ENCODE measurements at places on chromosomes 7 and 10.

- no peak overlapping the region for H3K4me3 ChIP-seq
- H3K27ac ChIP-seq: no peak overlapping the region
- peak; percentile 79 for DNase-seq
- H3K27me3 ChIP-seq: peaks cover 7% of the 10 kb centered on the region
- peaks cover 25% of the 10 kb centered on the region for H3K4me1 ChIP-seq
Observed at GRCh38 chr7:1815051-1815481, 145.0 kb downstream of the ELFN1 start.

- no peak overlapping the region for H3K4me3 ChIP-seq
- H3K4me1 ChIP-seq: peaks cover 16% of the 10 kb centered on the region
- H3K27ac ChIP-seq: no peak overlapping the region
- no peak for DNase-seq
- peaks cover 1% of the 10 kb centered on the region for H3K27me3 ChIP-seq
- H3K36me3 ChIP-seq: peaks cover under 1% of the 10 kb centered on the region
Observed at GRCh38 chr10:14060320-14061070, 270.2 kb downstream of the FRMD4A start.

DNA sequence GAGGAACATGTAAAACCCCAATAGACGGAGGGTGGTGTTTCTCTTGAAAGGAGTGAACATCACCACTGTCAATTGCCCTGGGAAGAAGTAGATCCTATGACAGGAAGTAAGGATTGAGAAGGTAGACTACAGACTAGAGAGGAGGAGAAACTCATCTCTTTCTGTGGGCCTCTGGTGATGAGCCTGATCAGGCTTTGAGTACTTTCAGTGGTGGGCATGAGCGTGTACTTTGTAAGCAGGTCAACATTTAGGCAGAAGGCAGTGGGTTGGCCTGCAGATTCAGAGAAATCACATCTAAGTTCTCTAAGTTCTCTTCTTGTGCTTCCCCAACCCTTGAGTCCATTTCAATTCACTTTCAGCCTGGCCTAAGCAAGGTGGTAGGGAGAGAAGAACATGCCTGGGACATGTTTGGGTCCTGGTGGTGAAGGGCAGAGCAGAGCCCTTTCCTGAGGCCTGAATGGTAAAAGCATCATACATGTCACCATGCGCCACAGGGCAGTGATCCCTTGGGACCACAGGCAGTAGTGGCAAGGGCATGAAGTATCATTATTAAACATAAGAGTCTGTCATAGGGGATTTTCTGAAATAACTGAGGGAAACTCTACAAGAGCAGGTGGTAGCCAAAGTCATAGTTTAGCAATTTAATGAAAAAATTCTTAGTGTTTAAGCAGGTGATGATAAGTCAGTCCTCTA is 56.4 kb upstream of the ANKRD1 start:
- no peaks in the 10 kb centered on the region for H3K4me1 ChIP-seq
- DNase-seq: no peak
- H3K36me3 ChIP-seq: no peaks in the 10 kb centered on the region
- H3K27me3 ChIP-seq: peaks cover 2% of the 10 kb centered on the region
- no peak overlapping the region for H3K27ac ChIP-seq
- no peak overlapping the region for H3K4me3 ChIP-seq

- peaks cover 14% of the 10 kb centered on the region for H3K4me1 ChIP-seq
- no peak overlapping the region for H3K27ac ChIP-seq
- H3K4me3 ChIP-seq: no peak overlapping the region
- H3K27me3 ChIP-seq: peaks cover 5% of the 10 kb centered on the region
- peaks cover 7% of the 10 kb centered on the region for H3K36me3 ChIP-seq
Observed at GRCh38 chr10:35696392-35697287, 54.5 kb upstream of the FZD8 start.

DNA sequence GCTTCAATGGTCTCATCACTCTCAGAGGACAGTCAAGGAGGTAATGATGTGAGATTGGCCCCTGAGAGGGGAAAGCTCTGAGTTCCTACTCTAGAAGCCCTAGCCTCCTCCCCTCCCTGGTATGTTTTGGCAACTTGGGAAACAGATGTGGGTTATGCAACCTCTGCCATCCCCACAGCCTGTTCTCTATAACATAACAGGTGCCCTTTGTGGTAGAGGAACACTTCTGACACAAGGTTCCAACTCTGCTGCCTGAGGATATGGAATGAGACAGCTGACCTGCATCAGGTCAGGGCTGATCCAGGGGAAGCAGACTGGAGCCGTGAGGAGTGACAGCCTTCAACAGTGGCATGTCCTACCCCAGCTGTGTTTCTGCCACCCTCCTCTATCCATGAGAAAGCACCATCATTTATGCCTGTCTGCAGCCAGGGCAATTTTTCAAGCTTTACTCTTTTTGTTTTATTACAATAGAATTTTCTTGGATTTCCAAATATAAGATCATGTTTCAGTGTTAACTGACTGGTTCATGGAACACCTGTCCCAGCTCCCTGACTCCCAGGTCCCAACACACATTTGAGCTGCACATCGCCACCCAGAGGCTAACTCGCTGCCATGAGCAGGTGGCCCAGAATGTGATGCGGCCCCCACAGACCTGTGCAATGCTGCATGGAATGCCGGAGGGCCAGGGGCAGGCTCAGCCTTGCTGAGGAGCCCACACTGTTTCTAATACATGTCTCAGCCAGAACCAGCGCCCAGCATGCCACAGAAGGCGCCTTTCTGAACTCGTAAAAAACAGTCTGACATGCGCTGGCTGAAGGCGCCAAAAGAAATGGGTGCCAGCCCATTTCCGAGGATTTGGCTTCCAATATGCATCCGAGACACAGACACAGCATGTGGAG is 124.8 kb upstream of the CHST15 start:
- H3K4me1 ChIP-seq: peaks cover 11% of the 10 kb centered on the region
- H3K4me3 ChIP-seq: no peak overlapping the region
- H3K27ac ChIP-seq: no peak overlapping the region

- peaks cover 5% of the 10 kb centered on the region for H3K27me3 ChIP-seq
- H3K27ac ChIP-seq: peak overlapping the region; percentile 79
- peak; percentile 44 for DNase-seq
- peak overlapping the region; percentile 66 for H3K4me3 ChIP-seq
Observed at GRCh38 chr10:15140698-15141097, 27.8 kb downstream of the NMT2 start.

- no peaks in the 10 kb centered on the region for H3K36me3 ChIP-seq
- DNase-seq: no peak
- peaks cover 18% of the 10 kb centered on the region for H3K4me1 ChIP-seq
- no peaks in the 10 kb centered on the region for H3K27me3 ChIP-seq
- no peak overlapping the region for H3K27ac ChIP-seq
Observed at GRCh38 chr7:16812542-16813231, 7.9 kb upstream of the AGR2 start.

GRCh38 chr7:73852500-73852899 is 8.5 kb upstream of the TMEM270 start:
- H3K36me3 ChIP-seq: no peaks in the 10 kb centered on the region
- no peak overlapping the region for H3K4me3 ChIP-seq
- H3K27me3 ChIP-seq: no peaks in the 10 kb centered on the region
- no peak for DNase-seq
- no peaks in the 10 kb centered on the region for H3K4me1 ChIP-seq

GRCh38 chr7:127039541-127039940 is 213.2 kb downstream of the GRM8 start:
- no peaks in the 10 kb centered on the region for H3K36me3 ChIP-seq
- no peaks in the 10 kb centered on the region for H3K4me1 ChIP-seq
- H3K27me3 ChIP-seq: peaks cover 4% of the 10 kb centered on the region
- DNase-seq: no peak

DNA sequence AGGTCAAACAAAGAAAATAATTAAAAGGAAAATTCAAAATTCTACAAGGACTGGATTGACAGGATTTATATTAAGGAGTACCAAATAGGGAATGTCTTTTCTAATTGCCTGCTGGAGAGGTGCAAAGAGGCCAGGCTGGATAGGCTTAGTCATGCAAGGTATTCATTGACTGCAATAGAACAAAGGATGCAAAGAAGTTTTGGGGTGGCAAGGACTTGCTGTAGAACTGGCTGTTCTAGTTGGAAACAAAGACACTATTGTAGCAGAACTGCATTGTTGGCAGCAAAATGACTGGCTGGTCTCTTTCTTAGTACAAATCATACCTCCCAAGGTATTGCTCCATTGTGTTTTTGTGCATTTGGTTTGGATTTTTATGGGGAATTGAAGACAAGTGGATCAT is 10.1 kb downstream of the ITGB8 start:
- no peaks in the 10 kb centered on the region for H3K27me3 ChIP-seq
- H3K27ac ChIP-seq: no peak overlapping the region
- H3K36me3 ChIP-seq: peaks cover 4% of the 10 kb centered on the region
- no peak overlapping the region for H3K4me3 ChIP-seq
- DNase-seq: no peak

GRCh38 chr7:155865830-155866525 is 53.7 kb upstream of the SHH start:
- H3K4me3 ChIP-seq: no peak overlapping the region
- no peaks in the 10 kb centered on the region for H3K27me3 ChIP-seq
- no peak for DNase-seq

DNA sequence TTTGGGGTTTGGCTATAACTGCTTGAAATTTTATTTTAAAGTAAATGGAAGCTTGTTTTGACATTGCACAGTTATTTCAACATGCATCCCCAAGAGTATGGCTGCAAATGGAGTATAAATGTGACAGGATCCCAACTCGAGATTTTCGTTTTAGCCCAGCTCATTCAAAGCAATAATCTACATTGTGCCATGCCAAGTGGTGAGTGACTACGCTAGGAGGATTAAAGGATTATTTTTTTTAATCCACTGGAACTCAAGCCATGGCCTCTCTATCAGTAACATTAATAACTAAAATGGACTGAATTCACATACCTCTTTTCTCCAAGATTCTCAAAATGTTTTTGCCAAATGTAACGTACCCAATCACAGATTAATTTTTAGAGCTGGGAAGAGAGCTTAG is 60.6 kb upstream of the AUTS2 start:
- no peak overlapping the region for H3K27ac ChIP-seq
- no peaks in the 10 kb centered on the region for H3K36me3 ChIP-seq
- no peak overlapping the region for H3K4me3 ChIP-seq
- H3K27me3 ChIP-seq: peaks cover 1% of the 10 kb centered on the region
- H3K4me1 ChIP-seq: no peaks in the 10 kb centered on the region

DNA sequence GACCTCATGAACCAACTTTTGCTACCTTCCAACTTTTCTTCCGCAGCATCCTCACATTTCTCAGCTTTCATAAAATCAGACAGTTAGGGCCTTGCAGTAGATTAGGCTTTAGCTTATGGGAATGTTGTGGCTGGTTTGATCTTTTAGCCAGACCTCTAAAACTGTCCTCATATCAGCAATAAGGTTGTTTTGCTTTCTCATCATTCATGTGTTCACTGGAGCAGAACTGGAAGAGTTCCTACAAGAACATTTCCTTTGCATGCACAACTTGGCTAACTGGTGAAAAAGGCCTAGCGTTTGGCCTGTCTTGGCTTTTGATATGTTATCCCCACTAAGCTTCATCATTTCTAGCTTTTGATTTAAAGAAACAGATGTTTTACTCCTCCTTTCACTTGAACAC is 130.0 kb upstream of the LRRTM3 start:
- no peaks in the 10 kb centered on the region for H3K36me3 ChIP-seq
- H3K27ac ChIP-seq: no peak overlapping the region
- H3K4me1 ChIP-seq: no peaks in the 10 kb centered on the region

- no peaks in the 10 kb centered on the region for H3K36me3 ChIP-seq
- H3K27me3 ChIP-seq: no peaks in the 10 kb centered on the region
- no peak for DNase-seq
- no peak overlapping the region for H3K27ac ChIP-seq
- H3K4me3 ChIP-seq: no peak overlapping the region
Observed at GRCh38 chr10:131025333-131025732, 286.2 kb downstream of the TCERG1L start.

- peaks cover 4% of the 10 kb centered on the region for H3K27me3 ChIP-seq
- H3K4me1 ChIP-seq: peaks cover 9% of the 10 kb centered on the region
- no peak overlapping the region for H3K4me3 ChIP-seq
- DNase-seq: no peak
- H3K36me3 ChIP-seq: no peaks in the 10 kb centered on the region
Observed at GRCh38 chr10:103546401-103546800, 52.9 kb downstream of the NEURL1 start.

GRCh38 chr10:44860811-44861736 is 50.1 kb upstream of the TMEM72 start:
- no peak overlapping the region for H3K27ac ChIP-seq
- H3K36me3 ChIP-seq: peaks cover 1% of the 10 kb centered on the region
- peaks cover 23% of the 10 kb centered on the region for H3K4me1 ChIP-seq
- H3K27me3 ChIP-seq: peaks cover 11% of the 10 kb centered on the region
- DNase-seq: no peak
- no peak overlapping the region for H3K4me3 ChIP-seq

DNA sequence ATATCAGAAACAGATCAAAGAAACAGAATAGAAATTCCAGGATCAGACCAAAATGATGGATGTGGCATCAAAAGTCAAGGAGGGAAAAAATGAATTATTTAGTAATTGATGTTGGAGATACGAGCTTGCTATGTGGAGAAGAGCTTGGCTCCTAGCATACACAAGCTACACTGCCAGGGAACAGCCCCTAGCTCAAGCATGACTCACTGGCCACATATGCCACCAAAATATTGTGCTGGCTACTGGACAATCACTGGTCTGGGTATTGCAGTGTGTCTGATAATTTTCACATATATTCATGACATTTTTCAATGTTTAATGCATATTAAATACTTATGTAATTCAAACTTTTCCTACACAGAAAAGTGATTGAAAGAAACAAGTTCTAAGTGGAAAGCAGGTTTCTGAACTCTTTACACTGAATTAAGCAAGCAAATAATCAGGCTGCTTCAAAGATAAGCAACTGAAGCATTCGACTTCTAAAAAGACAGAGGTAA is 59.3 kb downstream of the OAT start:
- H3K27ac ChIP-seq: no peak overlapping the region
- peaks cover 4% of the 10 kb centered on the region for H3K36me3 ChIP-seq

DNA sequence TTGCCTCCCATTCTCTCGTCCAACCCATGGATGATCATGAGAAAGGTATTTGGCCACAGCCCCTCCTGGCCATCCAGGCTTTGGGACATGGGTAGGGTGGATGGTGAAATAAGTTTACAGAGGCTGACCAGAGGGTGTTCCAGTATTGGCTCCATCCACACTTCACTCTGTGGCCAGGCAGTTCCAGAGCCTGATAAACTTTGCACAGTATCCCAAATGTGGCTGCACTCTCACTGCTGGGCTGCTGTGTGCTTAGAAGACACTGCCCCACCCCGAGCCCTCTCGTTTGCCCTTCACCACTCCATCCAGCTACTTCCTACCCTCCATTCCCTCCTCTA is 72.0 kb upstream of the ZMIZ1 start:
- DNase-seq: no peak
- H3K4me3 ChIP-seq: peak overlapping the region; percentile 56
- H3K27me3 ChIP-seq: peaks cover 11% of the 10 kb centered on the region

- H3K27ac ChIP-seq: no peak overlapping the region
- no peak for DNase-seq
- H3K4me1 ChIP-seq: peaks cover 4% of the 10 kb centered on the region
- H3K27me3 ChIP-seq: no peaks in the 10 kb centered on the region
Observed at GRCh38 chr10:100157156-100157555, 28.7 kb downstream of the ERLIN1 start.

DNA sequence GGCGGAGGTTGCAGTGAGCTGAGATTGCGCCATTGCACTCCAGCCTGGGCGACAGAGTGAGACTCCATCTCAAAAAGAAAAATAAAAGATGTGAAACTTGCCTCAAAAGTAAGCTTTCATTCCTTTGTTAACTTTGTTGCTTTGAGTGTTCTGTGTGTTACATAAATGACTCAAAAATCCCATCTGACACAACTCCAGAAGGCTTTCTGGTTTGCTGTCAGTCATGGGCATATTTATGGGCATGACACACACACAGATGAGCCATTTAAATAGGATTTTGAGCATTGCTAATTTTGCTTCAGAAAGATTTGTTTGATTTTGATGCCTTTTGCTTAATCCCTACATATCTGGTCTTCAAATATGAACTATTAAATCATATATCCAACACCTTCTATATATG is 82.6 kb downstream of the CACNB2 start:
- H3K27me3 ChIP-seq: peaks cover 3% of the 10 kb centered on the region
- H3K4me1 ChIP-seq: no peaks in the 10 kb centered on the region
- no peak for DNase-seq
- no peak overlapping the region for H3K4me3 ChIP-seq
- H3K36me3 ChIP-seq: no peaks in the 10 kb centered on the region
- no peak overlapping the region for H3K27ac ChIP-seq

All from glutamatergic neuron (in vitro differentiated cells).